Activated naive CD8-positive, alpha-beta T cell treated with anti-CD3 and anti-CD28 coated beads for 36 hours (primary cell): ENCODE measurements at places on chromosomes 1 and 21. TPM values are rescaled to one million over a fixed set of nuclear protein-coding genes. Genes with fewer than 3 reads are reported as not detected.

Gene SPOCD1
- total RNA-seq, result not detected

Gene KLHDC7A
- not detected for total RNA-seq

Gene PLEKHG5
- 2.3 TPM for total RNA-seq

DNA sequence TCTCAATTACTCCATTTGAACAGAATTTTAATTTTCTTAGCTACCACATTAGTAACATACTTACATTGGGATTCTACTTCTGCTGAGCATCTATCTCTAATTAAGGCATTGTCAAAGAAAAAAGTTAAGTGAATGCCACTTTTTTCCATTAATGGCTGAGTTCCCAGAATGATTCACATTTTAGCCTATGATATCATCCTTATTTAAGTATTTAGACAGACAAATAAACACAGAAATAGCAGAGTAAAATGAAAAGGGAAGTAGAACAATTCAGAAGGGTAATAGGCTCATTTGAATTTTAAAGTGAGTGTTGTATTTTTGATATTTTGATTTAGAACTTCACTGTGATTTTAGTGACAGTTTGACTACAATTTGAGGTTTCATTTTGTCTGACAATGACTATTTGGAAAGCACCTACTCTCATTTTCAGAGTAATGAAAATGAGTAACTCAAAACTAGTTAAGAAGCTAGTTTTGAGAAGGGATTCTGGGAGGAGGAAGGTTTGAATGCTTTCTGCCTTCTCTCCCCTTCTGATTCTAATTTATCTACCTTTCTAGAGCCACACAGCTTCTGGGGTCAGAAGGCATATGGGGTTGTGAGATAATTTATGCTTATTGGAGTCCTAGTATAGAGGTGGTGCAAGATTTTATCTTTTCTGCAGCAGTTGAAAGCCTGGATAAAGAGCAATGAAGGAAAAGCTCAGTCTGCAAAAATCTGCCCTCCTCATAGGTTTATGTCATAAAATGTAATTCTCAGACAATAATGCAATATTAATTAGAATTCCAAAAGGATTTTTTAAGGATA is 15.5 kb downstream of the LYPLAL1 start:
- no peak for DNase-seq

Gene SPATA21
- not detected for total RNA-seq

- no peak for DNase-seq
Observed at GRCh38 chr1:28899267-28899666, 15.1 kb upstream of the EPB41 start.

DNA sequence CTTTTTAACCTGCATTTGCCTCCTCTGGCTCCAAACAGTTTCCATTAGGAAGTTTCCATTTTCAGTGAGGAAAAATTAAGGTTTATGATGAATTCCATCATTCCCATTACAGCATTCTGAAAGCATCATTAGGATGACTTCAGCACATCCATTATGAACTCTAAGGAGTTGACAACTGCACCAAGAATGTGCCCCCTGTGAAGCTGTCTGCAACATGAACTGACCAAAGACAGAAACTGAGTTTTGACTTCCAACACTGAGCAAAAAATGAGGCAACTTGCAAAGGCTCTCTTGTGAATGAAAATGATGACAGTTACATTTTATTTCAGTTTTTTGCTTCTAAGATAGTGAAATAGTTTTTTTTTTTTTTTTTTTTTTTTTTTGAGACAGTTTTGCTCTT is 18.3 kb upstream of the KCNE1 start:
- no peak for DNase-seq

Gene LEMD1
- total RNA-seq, result not detected

DNA sequence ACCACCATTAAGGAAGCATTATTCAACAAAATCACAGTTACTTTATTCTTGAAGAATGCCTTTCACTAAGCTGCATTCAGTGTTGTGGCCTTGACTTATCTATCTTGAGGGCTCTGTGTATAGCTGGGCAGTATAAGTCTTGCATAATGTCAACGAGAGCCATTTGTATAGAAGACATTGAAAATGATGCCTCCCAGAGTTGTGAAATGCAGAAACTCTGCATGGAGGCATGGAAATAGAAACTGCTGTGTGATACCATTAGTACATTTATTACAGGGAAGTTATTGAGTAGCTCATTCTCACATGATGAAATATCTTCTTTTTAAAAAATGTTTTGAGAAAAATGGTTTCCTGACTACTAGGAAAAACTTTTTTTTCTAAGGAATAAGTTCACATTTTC is 111.4 kb upstream of the SNX7 start:
- DNase-seq, result no peak

DNA sequence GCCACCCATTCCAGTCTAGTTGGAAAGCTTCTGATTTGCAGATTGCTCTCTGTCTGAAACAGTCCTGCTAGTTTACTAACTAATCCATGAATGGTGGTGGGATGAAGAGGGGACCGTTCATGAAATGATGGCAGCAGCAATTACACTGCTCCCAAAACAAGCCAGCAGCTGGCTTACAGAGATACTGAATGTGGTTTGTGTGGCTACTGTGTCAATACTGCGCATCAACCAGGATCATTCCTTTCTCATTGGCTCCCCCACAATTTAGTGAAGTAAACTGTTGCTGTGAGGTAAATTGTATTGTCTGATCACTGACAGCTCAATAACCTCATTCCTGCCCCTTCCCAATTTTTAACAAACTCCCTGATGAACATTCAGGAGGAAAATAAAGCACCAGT is 191.3 kb upstream of the LMO4 start:
- no peak for DNase-seq

Gene ERG
- not detected for total RNA-seq

- DNase-seq, result no peak
Observed at GRCh38 chr1:185821612-185822385, 87.6 kb downstream of the HMCN1 start.

DNA sequence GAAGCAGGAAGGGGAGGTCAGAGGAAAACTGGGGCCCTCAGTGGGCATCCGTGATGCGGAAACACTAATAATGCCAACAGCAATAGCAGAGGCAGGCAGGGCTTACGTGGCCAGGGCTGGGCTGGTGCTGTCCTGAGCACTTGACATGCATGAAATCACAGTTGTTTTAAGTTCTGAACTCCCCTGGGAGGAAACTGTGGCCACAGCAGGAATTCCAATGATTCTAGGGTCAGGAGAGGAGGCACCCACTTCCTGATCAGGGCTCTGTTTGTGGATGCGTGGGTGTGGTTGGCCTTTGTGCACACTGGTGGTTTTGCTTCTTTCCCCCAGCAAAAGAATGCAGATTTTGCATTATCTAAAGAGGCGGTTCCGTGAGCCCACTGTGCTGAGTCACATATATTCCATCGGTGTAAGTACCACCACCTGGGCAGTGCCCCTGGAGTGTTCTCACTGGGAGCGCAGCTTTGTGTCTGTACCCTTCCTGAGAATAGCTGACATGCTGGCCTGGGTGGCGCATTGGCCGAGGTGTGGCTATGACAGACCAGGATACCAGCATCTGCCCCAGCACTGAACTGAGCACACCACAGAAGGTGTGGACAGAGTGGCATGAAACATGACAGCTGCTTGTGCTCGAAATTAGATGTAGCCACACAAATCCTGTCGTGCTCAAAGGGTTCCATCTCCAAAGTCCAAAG is 71.0 kb downstream of the PDE9A start:
- no peak for DNase-seq

DNA sequence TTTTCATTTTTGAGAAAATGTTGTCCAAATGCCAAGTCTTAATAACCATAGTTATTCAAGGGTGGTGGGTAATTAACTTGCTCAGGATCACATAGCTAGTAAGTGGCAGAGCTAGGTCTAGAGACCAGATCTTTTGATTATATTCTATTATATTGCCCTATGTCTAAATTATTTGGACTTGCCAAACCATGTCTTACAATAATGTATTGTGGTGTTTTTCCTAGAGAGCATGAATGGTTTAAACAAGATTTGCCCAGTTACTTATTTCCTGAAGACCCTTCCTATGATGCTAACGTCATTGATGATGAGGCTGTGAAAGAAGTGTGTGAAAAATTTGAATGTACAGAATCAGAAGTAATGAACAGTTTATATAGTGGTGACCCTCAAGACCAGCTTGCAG is 58.6 kb downstream of the PRKAA2 start:
- no peak for DNase-seq

DNA sequence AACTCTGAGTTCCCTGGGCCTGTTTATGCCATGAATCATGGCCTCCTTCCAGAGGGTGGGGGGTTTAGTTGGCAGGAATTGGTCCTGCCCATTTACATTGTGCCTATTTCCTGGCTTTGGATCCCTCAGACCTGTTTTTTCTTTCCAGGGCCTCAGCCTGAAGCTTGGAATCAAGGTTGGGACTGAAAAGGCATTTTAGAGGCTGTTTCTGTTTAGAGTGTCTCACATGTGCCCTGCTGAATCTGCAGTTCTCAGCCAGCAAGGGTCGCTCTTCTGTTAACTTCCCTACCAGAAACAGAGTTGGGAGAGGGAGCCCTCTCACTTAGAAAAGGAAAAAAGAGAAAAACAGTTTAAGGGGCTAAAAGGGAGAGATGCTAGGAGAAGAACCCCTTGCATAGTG is 191.1 kb downstream of the PTPRC start:
- no peak for DNase-seq

DNA sequence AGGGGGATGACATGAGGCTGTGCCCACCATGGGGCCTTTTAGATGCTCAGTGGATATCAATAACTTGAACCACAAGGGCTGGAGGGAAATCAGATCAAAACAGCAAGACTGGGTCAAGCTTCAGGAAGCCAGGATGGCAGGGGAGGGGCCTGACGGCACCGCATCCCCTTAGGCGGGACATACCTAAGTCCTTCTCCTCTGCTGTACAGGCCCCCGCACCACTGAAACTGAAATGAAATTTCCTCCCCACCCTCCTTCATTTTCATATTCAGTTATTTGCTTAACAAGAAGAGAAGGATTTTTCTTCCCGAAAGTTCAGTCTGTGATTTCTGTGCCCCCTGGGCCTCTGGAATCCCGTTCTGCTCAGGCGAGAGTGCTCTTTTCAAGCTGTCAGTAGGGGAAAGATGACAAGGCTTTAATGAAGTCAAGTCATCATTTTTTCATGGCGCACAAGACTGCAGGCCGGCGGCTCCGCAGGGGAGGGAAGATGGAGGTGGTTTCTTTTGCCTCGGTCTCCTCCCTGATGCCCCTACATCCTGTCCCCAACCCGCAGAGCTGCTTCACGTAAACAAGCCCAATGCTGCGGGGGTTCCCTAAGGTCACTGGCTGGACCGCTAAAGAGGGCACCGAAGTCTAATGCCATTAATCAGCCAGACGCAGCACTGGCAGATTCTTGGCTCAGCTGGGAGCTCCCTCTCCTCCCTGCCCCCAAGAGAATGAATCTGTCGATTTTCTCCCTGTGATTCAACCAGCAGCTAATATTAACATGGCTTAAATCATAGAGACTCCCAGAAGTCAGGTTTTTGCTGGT is 264.8 kb downstream of the C1orf94 start:
- no peak for DNase-seq

DNA sequence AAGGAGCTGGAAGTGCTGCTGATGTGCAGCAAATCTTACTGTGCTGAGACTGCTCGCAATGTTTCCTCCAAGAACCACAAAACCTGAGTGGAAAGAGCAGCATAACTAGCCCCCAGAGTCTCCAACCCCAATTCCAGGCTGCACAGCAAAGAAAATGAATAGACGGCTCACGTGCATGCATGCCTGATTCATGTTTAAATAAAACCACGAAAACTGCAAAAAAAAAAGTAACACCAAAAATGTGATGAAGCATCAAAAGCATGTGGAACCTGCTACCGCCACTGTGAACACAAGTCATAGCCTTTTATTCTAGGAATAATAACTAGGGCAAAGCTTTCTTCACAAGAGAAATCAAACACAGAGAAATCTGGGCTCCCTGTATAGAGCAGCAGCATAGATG is 9.6 kb upstream of the TRNP1 start:
- no peak for DNase-seq

GRCh38 chr1:232012773-232013386 is 386.3 kb downstream of the DISC1 start:
- no peak for DNase-seq

GRCh38 chr1:82045221-82045620 is 244.5 kb downstream of the ADGRL2 start:
- DNase-seq, result no peak

DNA sequence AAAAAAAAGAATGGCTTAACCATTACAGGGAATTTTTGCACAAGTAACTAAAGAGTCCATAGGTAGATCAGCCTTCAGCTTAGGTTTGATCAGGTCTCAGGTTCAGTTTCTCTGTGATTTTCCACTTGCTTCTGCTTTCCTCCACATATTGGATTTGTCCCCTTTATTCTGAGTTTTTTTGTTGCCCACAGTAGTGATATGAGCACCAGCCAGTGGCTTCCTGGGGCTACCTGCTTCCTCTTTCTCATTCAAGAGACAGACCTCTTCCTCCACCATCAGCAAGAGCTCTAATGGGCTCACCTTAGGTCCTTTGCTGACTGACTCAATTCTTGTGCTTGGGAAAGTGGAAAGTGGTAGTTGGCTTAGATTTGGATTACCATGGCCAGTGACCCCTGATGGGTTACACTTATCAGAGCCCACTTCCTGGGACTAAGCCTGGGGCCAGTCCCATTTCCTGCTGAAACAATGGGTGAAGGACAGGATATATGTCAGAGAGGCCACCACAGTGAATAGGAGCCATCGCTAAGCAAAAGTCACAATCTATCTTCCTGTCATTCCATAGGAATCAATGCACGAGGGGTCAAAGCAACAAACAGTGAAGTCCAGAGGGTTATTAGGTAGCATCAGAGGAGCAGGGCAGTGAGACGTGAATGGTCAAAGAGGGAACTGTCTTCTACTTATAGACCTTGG is 12.8 kb upstream of the PLA2G2E start:
- no peak for DNase-seq

DNA sequence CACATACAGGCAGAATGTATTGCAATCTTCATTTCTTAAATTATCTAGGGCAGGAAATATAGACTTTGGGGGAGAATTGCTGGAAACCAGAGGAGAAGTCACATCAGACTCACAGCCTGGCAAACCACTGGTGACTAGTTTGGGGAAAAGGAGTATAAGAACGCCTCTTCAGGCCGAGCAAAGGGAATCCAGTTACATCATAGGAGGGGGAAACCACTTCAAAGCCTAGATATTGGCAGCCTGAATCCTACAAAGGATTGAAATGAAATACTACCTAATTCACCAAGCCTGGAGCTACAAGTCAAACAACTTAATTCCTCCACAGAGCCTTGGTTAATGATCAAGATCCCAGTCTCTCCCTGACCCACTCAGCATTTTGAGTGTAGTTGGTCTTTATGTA is 121.7 kb downstream of the SLC30A10 start:
- DNase-seq, result no peak
